ENCODE measurements at places on chromosomes 6 and 20.

DNA sequence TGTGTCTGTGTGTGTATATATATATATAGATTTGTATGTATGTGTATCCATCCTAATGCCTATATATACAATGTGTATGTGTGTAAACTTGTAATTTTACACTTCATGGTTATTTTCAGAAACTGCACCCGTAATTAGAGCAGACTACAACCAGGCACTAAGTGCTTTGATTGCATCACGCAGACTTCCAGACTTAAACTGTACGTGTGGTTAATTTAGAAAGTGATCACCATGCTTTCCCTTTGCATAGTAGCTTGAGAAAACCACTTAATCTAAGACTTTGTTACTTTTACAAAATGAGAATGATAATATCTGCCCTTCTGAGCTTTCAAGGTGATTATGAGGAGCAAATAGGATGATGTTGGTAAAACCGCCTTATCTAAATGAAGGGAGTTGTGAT, 50.1 kb upstream of the E2F3 start:
- DNase-seq, result no peak

GRCh38 chr20:32438331-32438858, 80.3 kb downstream of the ASXL1 start:
- DNase-seq, result no peak

GRCh38 chr20:461254-462198, 807 bp downstream of the TBC1D20 start:
- DNase-seq, result no peak

- DNase-seq, result no peak
Measured at GRCh38 chr6:108166664-108167448, 1.0 kb downstream of the NR2E1 start.

DNA sequence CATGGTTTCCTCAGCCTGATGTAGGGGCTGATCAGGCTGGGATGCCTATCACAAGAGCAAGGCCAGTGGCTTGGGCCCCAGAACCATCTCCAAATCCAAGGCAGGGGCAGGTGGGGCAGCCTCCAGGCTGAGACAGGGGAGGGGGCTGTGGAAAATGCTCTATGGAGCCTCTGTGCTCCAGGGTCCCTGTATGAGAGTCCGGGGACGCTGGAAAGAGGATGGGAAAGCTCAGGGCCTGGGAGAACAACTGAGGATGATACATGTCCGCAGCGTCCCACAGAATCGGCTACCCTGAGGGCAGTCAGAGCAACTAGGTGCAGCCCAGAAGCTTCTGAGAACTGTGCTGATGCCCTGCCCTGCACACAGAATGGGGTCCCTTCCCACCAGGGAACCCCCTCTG, 43.4 kb downstream of the CPXM1 start:
- no peak for DNase-seq

DNA sequence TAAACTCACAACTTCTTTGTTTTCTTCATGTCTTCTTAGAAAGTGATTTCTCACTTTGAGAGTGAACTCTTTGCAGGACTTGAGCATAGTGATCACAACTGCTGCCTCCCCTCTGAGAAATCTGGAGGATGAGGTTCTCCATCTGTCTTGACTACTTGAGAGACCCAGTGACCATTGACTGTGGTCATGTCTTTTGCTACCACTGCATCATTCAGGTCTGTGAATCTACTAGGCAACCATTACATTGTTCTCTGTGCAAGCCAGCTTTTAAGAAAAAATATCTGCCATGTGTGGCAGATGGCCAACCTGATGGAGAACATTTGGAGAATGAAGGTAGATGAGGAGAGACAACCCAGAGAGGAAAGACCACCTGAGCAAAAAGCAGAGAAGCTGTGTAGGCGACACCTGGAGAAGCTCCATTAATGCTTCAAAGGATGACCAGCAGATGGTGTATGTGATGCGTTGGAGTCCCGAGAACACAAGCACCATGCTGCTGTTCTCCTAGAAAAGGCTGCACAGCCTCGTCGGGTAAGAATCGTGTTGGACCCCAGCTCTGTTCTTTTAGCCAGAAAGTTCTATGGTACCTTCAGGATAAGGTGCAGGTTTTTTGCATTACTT, 25.1 kb upstream of the TRIM26 start:
- no peak for DNase-seq

DNA sequence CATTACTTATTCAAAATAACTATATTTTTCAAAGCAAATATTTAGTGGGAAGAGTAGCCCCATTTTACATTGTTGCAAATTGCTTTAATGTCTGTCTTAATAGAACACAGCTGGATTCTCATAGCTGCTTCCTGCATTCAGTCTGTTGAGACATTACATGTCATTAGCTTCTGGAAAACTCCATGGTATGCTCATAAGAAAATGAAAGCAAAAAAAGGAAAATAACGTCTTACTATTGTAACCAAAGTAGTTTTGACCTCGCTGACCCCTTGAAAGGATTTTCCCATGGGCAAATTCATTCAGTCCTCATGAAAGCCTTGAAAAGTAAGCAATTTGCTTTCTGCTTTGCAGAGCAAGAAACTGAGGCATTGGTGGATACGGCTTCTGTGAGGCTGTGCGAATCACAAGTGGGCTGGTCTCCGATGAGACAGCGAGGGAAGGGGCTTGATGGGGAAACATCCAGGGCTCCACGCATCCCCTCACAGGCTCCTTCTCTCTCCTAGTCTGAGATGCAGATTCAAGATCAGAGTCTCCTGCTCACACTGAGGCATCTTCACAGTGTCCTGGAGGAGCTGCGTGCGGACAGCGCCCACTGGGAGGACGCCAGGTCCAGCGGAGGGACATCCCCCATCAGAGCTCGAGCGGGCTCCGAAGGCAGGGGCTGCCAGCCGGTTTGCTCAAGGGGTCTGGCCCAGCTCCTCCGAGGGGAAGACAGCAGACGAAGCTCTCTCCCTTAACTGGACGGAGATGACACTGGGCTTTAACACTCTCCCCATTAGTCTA, 3.3 kb downstream of the C20orf202 start:
- DNase-seq, result no peak

- DNase-seq, result no peak
Measured at GRCh38 chr6:7418238-7418905, 28.8 kb downstream of the RIOK1 start.

GRCh38 chr6:41079080-41079479, 6.3 kb downstream of the NFYA start:
- no peak for DNase-seq

- peak; percentile 57 for DNase-seq
Measured at GRCh38 chr6:151290877-151291721, 51.3 kb downstream of the AKAP12 start.

GRCh38 chr6:92024110-92024509, 1395.2 kb downstream of the EPHA7 start:
- DNase-seq, result no peak

- no peak for DNase-seq
Measured at GRCh38 chr6:132142768-132143167, 191.6 kb upstream of the CCN2 start.

- no peak for DNase-seq
Measured at GRCh38 chr20:24670981-24671380, 201.6 kb downstream of the SYNDIG1 start.

GRCh38 chr6:35181933-35182612, 31.7 kb upstream of the SCUBE3 start:
- no peak for DNase-seq

GRCh38 chr20:750801-751200, 17.5 kb downstream of the SLC52A3 start:
- DNase-seq, result no peak

- DNase-seq, result peak; percentile 7
Measured at GRCh38 chr6:10999994-11000393, 44.1 kb downstream of the ELOVL2 start.

- DNase-seq, result no peak
Measured at GRCh38 chr6:56638760-56639159, 3.9 kb downstream of the DST start.

DNA sequence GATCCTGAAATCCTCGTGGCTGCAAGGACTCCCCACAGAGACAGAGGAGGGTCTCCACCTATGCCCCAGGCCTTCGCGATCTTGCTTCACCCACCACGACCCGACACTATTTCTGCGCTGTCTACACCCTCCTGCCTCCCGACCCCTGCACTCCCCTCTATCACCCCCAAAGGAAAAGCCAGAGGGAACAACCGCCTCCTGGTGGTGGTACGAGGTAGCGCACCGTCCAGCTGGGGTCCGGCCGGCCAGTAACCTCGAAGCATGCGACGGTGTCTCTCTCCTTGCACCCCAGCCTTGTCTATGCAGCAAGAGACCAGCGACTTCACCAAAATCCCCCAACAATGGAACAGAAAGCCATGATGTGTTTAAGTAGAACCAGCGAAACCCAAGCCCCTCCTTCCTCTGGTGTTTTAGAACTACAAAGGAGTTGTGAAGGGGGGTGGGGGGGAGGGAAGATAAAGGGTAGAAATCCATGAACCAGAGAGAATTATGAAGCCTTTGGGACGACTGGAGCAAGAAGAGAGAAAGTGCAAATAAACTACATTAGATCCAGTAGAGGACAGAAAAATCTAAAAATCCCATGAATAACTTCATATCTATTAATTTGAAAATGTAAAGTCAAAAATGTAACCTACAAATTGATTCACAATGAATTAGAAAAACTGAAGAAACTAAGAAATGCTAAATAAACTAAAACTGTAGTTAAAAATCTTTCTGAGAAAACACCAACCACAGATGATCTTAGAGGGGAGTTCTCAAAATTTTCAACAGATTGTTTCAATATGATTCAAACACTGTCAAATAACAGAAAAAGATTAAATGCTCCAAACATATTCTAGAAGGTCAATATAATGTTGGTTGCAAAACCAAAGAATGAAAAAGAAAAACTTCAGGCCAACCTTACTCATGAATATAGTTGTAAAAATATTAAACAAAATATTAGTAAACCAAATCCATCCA, 168.0 kb downstream of the CDK19 start:
- no peak for DNase-seq

DNA sequence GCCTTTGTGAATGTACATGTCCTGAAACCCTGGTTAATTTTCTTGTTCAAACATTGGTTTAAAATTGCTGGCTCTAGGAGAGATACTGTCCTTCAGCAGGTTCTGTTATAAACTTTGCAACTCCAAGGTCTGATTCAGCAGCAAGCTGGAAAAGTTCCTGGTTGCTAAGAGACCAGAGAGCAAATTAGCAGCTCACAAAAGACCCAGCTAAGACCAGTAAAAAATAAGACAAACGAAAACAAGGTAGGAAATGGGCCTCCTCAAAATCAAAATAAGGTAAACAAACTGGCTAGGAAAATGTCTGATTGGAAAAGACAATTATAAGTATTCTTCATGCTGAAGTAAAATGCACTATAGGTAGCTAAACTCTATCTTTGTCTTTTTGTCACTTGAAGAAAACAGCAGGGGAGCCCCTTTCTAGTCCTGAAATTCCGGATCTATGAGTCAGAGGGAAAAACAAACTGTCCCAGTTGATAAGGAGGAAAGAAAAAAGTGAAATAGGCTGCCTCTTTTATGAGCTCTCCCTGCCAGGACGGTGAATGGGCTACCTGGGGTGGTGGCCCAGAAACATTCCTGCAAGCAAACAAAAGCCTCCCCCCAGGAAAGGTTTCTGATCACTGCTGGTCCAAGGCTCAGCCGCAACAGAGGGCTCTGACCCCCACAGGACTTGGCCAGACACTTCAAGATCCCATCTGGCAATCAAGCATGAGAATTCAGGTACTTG, 41.6 kb downstream of the UNC5CL start:
- no peak for DNase-seq

GRCh38 chr20:58128635-58129625, 99.5 kb downstream of the ANKRD60 start:
- DNase-seq, result no peak

DNA sequence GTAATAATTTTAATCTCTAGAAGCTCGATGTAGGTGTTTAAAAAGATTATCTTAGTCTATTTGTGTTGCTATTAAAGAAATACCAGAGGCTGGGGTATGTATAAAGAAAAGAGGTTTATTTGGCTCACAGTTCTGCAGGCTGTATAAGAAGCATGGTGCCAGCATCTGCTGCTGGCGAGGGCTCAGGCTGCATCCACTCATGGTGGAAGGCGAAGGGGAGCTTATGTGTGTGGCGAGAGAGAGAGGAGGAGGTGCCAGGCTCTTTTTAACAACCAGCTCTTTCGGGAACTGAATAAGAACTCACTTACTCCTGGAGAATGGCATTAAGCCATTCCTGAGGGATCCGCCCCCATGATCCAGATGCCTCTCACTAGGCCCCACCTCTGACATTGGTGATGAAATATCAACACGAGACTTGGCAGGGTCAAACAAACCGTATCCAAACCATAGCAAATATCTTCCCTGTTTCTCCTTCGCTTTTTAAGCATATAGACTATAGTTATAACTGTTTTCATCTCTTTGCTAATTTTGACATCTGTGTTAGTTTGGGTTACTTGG, 24.5 kb downstream of the CHMP4B start:
- DNase-seq, result no peak

- no peak for DNase-seq
Measured at GRCh38 chr20:11301699-11302098, 616.0 kb upstream of the BTBD3 start.

GRCh38 chr6:89978749-89979145, 84.5 kb downstream of the GJA10 start:
- DNase-seq, result no peak
